Stimulated activated CD4-positive, alpha-beta T cell treated with anti-CD3 and anti-CD28 coated beads, TNF-alpha, amount 100 ng/mL, for 4 hours (primary cell): ENCODE measurements at places on chromosomes 16 and 17.
A peak's percentile ranks its signal among the peaks of the same experiment; 100 is the strongest.

GRCh38 chr17:42928714-42929496, 28.3 kb downstream of the G6PC1 start:
- no peak for DNase-seq

GRCh38 chr16:83482545-83483162, 325.1 kb upstream of the HSBP1 start:
- DNase-seq: no peak

GRCh38 chr16:30007378-30007895, 3.4 kb downstream of the DOC2A start:
- DNase-seq: no peak

- peak; percentile 37 for DNase-seq
Observed at GRCh38 chr17:82647593-82648164, 565 bp downstream of the WDR45B start.

GRCh38 chr16:84357191-84357651, 11.1 kb upstream of the ATP2C2 start:
- no peak for DNase-seq

DNA sequence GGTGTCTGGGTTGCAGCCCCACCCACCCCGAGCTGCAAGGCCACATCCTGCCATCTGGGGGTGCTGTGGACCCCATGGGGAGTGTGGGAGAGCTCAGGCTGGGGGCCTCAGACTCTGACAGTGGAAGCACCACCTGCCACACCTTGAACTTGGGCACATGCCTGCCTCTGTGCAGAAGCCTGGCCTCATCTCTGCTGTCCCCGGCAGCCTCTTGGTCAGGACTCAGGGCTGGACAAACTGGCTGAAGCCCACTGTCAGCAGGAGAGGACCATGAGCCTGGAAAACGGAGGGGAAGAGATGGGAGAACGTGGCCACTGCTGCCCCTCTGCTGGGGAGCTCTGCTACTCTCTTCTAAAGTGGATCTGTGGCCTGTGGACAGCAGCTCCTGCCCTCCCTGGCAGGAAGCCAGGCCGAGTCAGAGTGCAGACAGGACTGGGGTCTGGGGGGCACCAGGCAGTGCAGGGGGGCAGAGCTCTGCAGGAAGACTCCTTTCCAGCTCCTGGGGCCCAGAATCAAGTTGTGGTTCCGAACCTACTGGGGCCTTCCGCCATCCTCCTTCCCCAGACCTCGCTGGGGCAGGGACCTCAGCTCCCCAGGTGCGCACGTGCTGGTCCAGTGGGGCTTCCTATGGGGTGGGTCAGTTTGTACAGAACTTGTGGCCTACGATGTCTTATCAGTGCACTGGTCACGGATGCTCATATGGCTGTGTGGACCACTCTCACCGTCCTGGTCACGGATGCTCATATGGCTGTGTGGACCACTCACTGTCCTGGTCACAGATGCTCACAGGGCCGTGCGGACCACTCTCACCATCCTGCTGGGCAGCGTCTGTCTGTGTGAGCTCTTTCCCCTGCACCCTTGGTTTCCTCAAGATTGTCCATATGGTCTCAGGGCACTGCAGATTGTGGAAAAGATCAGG, 207.7 kb downstream of the LAT start:
- DNase-seq: no peak

DNA sequence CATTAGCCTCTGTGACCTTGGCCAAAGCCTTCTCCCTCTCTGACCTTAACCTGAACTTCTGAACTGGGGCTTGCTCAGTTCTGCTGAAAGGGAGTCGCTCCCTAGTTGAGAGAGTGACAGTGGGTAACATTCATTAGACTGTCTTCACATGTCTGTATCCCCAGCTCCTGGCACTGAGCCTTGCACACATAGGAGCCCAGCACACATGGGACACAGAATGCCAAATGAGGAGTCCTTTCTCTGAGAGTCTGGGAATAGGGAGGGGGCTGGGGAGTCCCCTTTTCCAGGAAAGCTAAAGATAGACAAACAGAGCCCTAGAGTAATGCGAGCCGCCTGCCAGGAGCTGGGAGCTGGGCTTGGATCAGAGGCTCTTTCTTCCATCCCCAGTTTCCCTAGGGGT, 2.5 kb downstream of the TAC4 start:
- no peak for DNase-seq

DNA sequence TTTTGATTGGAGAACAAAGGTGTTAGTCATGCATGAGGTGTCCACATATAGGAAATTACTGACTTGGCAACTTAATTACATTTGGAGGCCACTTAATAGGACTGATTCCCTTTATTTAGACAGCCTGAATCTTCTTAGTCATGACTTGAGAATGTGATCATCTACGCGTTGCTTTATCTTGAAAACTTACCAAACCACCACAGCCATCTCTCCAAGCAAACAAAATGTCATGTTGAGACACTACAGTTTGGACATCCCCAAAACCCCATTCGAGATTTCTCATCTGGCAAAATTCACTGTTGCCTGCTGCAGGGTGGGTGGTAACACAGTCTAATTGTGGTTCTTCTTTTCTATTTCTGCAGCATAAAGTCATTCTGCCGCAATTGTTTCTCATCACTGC, 176.5 kb upstream of the CDH5 start:
- DNase-seq: no peak

- no peak for DNase-seq
Observed at GRCh38 chr17:53942436-53942835, 119.7 kb downstream of the KIF2B start.

- DNase-seq: no peak
Observed at GRCh38 chr16:74279805-74280204, 16.8 kb upstream of the PSMD7 start.

GRCh38 chr17:43444223-43445008, 39.4 kb upstream of the DHX8 start:
- DNase-seq: no peak

DNA sequence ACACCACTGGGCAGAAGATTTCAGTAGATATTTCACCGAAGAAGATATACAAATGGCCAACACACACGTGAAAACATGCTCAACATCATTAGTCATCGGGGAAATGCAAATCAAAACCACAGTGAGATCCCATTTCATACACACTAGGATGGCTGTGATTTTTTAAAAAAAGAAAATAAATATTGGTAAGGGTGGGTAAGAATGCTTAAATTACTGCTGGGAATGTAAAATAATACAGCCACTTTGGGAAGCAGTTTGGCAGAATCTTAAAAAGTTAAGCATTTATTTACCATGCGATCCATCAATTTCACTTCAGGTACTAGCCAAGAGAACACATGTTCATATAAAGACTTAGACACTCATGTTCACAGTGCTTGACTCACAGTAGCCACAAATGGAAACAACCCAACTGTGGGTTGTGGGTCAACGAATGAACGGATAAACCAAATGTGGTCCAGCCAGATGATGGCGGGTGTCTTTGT, 6.5 kb upstream of the C16orf74 start:
- no peak for DNase-seq

DNA sequence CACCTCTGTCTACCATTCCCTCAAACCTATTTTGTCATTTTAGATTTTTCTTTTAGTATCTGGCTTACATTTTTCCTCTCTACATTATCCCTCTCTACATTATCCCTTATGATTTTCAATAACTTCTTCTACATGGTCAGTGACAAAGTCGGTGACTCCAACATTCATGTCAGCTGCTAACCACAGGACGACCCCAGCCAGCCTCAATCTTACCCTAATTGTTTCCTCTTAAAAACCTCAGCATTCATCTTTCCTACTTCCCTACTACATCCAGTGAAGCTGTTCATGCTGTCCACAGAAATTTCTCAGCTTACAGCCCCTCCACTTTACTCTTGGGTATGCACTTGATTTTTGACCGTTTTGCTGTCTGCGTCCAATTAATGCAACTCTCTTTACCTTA, 8.3 kb downstream of the MYH10 start:
- DNase-seq: no peak

GRCh38 chr17:73071066-73071999, 21.2 kb downstream of the SLC39A11 start:
- DNase-seq: no peak

DNA sequence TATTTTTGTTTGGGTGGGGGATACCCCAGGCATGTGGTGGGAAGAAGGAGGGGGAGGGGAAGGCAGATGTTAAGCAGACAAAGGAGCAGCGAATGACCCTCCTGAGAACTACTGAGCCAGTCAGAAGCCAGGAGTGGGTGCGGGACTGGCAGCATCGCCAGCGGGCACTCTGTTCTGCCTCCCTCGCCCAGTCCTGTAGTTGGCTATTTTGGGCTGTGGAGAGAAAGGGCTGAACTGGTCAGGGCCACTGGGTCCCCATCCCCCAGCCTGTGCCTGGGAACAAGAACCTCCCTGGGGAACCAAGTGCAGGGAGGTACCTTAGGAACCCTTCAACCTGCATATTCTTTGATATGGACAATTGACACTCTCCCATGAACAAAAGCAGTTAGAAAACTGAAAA, 6.4 kb downstream of the LRRC3C start:
- DNase-seq: no peak

GRCh38 chr17:35315283-35315682, 58.1 kb downstream of the SLFN11 start:
- no peak for DNase-seq

DNA sequence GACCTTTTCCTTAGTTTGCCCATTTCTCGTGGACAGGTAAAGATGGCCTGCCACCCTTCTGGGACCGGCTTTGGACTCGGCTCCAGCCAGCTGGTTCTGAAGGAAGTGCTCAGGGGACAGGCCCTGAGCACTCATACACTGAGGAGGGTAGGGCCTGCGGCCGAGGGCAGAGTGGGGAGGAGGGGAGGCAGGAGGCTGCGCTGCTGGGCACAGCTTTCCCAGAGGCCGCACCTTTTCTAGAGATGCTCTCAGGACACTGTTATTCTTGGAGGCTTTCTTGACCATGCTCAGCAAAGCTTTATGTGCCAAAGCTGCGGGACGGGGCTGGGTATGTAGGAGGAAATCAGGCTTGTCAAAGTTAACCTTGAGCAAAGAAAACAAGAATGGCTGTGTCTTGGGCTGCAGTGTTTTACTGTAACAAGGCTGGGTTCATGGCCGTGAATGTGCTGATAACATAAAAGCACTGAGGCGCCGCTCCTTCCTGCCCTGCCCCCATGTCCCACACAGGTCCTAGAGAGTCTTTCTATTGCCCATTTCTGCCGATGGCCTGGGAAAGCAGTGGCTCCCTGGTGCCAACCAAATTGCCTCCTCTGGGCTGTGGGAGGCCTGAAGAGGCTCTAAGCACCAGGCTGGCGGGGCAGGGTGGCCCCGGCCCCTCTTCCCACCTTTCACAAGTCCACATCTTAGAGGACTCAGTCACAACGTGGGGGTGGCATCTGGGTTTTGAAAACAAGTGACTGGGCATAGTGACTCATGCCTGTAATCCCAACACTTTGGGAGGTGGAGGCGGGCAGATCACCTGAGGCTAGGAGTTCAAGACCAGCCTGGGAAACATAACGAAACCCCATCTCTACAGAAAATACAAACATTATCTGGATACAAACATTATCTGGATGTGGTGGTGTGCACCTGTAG, 22.3 kb upstream of the TIMP2 start:
- DNase-seq: no peak

DNA sequence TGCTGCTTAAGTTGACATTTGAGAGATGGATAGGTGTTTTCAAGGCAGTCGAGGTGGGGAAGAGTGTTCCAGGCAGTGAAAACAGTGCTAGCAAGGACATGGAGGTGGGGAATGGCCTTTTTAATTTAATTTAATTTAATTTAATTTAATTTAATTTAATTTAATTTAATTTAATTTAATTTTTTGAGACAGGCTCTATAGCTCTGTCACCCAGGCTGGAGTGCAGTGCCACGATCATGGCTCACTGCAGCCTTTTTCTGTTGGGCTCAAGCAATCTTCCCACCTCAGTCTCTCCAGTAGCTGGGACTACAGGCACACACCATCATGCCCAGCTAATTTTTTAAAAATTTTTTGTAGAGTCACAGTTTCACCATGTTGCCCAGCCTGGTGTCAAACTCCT, 32.2 kb upstream of the CACNG4 start:
- no peak for DNase-seq

GRCh38 chr16:60763869-60764268, 1272.4 kb downstream of the CDH8 start:
- no peak for DNase-seq

GRCh38 chr17:3602499-3602898, 6.7 kb downstream of the TRPV1 start:
- DNase-seq: no peak

GRCh38 chr17:41492351-41492750, 2.6 kb upstream of the KRT36 start:
- DNase-seq: no peak

GRCh38 chr17:37037590-37038155, 88.9 kb downstream of the AATF start:
- DNase-seq: no peak

DNA sequence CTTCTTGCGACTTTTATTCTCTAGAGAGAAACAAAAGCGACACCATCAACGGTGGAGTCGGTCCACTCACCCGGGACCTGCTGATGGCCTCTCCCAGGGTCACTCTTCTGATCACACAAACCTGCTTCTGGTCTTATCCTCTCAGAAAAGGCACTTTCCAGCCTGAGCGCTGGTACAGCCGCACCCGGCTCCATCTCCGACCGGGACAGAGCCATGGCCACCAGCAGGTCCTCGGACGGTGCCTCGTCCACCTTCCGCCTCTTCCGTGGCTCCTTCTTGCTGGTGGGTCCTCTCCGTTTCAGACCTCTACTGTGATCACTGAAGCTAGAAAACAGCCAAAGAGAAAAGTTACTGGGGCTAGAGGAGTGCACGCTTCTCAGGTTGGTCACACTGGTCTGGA, 13.7 kb downstream of the SLX4 start:
- no peak for DNase-seq

- DNase-seq: no peak
Observed at GRCh38 chr16:59391617-59392364, 657.7 kb upstream of the GOT2 start.

DNA sequence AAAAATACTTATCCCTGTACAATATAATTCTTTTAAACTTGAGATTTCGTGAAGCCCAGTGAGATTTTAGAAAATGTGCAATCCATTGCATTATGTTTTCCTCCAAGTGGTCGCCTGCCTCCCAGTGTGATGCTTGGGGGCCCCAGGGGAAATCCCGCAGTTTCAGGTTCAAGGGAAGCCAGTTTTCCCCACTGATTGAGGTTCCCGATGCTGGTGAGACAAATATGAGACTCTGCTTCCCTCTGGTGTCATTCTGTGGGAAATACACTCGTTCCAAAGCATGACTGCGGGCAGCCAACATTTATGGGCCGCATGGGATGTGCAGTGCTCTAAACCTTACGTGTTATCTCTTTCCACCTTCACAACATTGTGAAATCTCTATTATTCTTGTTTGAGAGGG, 200.8 kb downstream of the PRKCB start:
- DNase-seq: no peak

- no peak for DNase-seq
Observed at GRCh38 chr17:34365340-34365739, 2.3 kb upstream of the CCL1 start.

DNA sequence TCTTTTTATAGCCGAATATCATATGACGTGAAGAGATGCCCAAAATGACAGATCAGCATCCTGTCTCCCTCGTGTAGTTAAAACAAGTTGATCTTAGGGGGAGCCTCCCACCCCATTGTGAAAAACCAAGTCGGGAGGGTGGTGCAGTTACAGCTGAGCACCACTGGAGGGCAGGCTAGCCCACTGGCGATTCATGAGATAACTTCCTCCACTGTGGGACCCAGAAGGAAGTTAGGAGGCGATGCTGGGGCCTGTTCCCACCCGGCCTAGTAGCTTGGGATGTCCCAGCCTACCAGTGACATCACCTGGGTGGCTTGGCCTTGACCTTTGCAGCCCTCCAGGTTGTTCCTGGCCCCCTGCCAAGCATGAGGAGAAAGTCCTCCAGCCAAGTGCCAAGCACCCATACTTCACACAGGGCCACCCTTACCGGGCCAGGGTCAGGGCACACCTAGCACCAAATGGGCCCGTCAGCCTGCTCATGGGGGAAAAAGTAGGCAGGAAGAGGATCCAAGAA, 8.1 kb upstream of the CPNE2 start:
- peak; percentile 53 for DNase-seq

- no peak for DNase-seq
Observed at GRCh38 chr17:65156835-65157565, 19.8 kb downstream of the RGS9 start.
